Stimulated activated CD4-positive, alpha-beta T cell treated with anti-CD3 and anti-CD28 coated beads, Interleukin-1b, Interleukin-23, amount 100 ng/mL, for 48 hours (primary cell): ENCODE measurements at places on chromosomes 2 and 18.

- no peak for DNase-seq
These were observed 1.5 kb downstream of the ODC1 start for GRCh38 chr2:10446631-10447030.

- no peak for DNase-seq
These were observed 598 bp upstream of the SNRNP200 start for GRCh38 chr2:96305979-96306308.

DNA sequence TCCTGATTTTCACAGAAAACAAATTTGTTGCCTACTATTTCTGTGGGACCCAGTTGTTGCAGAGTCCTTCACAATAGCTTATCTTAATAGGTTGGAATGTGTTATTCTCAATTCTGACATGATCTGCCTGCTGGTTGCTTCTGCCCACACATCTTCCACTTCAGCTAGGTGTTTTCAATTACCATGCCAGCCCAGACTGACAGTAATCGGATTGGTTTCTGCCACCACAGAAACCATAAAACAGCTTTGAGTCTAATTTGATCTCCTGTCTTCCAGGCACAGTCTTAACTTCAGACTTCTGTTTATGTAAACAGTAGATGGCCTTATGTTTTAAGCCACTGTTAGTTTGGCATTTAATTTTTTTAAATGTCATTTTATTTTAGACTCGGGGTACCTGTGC is 248.2 kb upstream of the RBMS1 start:
- no peak for DNase-seq

GRCh38 chr2:196365923-196366322 is 194.5 kb upstream of the STK17B start:
- DNase-seq, result no peak

- DNase-seq, result no peak
These were observed 4.0 kb downstream of the BAZ2B start for GRCh38 chr2:159612255-159612901.

GRCh38 chr2:9284521-9285297 is 78.1 kb downstream of the ASAP2 start:
- DNase-seq, result no peak

DNA sequence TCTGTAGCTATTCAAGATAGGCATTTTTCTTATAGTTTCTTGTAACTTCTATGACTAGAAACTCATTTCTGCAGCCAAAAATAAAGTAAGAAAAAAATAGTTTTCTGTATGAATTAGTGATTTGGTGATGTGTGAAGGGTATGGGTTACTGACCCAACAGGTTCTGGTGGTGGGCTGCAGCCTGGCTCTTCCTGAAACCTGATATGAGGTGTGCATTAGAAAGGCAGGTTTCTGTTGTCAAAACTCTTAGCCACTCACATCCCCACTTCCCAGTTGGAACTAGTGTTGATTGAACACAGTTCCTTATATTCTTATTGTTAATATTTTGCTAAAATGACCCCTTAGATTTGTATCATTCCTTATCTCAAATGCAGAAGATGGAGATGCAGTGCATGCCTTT is 330.8 kb downstream of the THSD7B start:
- no peak for DNase-seq

DNA sequence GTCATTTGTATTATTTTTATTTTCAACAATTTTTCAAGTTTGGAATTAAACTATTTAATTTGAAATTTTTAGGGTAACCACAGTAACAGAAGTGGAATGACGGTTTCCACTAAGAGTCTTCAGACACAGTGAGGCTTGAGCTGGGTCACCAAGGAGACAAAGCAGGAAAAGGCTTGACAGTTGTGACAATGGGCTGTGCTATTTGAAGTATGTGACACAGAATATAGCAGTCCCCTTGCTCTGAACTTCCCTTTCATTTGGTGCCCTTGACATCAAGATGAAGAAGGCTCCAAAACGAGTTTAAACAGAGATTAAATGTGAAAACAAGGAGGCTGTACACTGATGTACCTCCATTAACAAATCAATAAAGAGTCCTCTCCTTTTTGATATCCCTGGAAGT is 265.4 kb upstream of the DLGAP1 start:
- no peak for DNase-seq

GRCh38 chr18:79203017-79203605 is 133.9 kb downstream of the ATP9B start:
- peak; percentile 60 for DNase-seq

DNA sequence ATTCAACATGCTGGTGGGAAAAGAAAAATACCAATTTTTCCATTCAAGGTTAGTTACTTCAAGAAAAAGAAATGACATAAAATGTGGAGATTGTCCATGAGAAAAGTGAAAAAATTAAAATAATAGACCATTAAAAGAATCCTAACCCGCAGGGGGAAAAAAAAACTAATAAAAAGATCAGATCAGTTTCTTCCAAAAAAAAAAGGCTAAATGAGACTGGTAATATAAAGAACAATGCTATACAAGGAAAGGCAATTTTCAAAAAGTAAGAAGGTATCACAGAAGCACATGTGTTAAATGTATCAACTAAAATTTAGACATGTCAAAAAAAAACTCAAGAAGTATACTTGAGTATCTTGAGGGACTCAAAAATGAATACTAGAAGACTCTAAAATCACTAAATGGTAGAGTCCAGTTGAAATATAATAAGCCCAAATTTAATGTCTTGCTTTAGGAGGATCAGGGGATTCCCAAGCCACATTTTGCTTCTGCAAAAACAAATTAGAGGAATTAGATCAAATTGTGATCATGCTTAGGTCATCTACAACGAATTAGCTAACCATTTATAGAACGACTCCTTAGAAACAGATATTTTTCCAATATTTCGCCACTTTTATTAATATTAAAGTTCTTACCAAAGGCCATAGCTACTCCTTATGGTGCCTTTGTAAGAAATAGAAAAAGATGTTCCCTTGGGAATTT is 35.8 kb upstream of the GLS start:
- DNase-seq, result no peak

GRCh38 chr2:96507957-96508520 is 2.9 kb upstream of the NEURL3 start:
- peak; percentile 85 for DNase-seq

GRCh38 chr2:108825736-108826135 is 39.2 kb downstream of the CCDC138 start:
- no peak for DNase-seq

GRCh38 chr2:152626911-152627339 is 90.3 kb downstream of the PRPF40A start:
- no peak for DNase-seq

DNA sequence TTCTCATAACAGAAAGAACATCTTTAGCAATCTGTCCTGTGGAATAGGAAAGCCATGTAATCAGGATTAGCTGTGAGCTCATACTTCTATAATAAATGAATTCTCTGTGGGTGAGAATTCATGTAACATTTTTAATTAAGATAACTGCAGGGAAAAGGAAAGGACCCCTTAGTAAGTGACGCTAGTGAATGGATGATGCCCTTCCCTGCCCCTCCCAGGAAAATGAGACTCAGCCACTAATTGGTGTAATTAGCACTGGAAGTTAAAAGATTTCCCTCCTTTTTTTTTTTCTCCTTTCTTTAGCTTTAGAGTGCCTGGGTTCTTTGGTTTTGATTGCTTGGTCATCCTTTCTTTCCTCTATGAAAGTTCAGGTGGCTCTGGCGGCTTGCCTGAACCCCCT is 90.3 kb downstream of the VWA3B start:
- no peak for DNase-seq

GRCh38 chr2:174125090-174125489 is 123.2 kb downstream of the OLA1 start:
- no peak for DNase-seq

DNA sequence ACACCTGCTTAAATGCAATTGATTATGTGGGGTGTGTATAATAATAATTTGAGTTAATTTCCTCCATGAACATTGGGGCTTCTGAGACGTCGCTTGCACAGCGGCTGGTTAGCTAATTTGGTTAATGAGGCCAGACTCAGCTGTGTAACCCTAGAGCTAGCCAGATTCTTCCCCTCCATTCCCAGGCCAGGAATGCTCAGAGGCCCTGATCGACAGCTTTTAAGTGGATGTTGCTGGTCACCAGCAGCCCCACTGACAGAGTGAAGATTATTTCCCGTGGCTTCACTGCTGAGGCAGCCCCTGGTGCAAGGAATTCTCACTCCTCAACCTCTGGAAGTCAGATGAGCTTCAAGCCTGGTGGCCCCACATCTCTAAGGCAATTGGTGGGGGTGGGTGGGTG is 12.4 kb upstream of the EPAS1 start:
- DNase-seq, result no peak

DNA sequence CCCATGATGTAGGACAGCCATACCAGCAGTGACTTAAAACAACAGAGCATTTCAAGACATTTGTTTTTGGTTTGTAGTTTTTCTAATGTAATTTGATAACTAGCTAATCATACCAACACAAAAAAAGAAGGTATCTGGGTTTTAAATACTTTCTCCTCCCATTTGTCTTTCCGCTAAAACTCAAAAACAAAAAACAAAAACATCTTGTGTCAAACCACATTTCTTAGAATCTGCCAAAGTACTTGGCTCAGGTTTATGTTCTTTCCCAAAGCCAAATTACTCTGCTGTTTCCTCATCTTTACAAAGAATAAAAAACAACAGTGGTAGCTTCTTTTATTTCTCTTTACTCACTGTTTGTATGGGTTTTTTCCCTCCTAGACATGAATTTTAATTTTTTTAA is 71.5 kb downstream of the GREB1L start:
- no peak for DNase-seq

- no peak for DNase-seq
These were observed 68.6 kb upstream of the RPE start for GRCh38 chr2:209933499-209934483.

DNA sequence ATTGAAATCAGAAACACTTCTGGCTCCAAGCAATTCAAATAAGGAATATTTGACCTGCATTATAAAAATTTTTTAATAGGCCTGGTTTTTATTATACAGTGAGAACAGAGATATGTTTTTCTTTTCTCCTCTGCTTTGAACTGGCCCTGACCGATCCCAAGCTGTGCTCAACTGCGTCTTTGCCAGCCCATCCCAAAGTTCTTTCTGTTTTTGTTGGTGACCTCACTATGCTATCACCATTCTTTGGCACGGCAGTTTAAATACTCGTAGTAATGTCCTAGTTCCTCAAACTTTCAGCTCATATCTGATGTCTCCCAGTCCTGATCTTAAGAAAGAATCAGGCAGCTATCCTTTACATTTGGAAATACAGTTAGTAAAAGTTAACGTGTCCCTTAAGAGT is 42.3 kb upstream of the NETO1 start:
- DNase-seq, result no peak

DNA sequence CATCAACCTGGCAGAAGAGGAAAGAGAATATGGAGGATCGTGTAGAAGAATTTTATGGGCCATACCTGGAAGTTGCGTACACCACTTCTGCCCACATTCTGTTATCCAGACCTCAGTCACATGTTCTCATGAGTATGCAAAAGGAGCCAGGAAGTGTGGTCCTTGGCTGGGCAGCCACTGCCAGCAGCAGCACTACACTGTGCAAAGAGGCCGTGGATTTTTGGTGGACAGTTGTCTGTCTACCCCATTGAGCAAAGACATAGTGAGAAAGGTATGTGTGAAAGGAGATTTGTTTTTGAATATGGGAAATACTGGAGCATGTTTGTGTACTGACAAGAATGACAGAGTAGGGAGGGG is 68.1 kb downstream of the SDC1 start:
- no peak for DNase-seq

DNA sequence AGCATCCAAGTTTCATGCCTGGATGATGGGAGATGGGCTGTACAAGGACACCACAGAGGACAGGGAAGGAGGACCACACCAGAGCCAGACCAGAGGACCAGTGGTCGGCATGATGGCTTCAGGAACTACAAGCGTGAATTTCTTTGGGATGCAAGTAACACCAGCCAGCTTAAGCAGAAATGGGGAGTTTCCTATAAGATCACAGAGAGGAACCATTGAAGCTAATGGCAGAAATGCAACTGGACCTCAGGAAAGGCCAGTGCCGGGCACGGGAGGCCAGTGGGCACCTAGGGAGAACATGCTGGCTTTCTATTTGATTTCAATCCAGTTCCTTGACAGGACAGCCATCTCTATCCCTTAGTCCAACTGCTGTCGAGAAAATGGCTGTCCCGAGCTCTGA is 145.4 kb downstream of the SH3BP4 start:
- DNase-seq, result no peak

GRCh38 chr2:102547462-102547861 is 71.9 kb upstream of the SLC9A2 start:
- DNase-seq, result no peak

DNA sequence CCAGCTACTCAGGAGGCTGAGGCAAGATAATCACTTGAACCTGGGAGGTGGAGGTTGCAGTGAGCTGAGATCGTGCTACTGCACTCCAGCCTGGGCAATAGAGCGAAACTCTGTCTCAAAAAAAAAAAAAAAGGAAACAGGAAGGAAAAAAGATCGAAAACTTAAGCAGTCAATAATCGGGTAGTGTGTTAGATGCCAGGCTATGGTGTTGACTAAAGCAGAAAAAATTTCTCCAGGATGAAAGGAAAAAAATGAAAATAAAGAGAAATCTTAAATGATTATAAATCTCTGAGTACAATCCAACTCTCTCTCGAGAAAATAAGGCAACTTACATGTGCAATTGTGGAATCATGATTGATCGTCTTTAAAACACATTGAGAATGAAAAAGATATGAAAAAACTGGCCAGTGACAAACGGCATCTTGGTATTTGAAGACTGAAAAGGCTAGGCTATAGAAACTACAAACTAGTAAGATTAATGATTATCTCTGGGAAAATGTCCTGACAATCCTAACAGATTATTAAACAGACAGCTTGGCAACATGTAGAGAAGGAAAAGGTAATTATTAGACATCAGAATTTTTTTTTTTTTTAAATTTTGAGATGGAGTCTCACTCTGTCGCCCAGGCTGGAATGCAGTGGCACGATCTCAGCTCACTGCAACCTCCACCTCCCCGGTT is 16.3 kb upstream of the EPHA4 start:
- no peak for DNase-seq

DNA sequence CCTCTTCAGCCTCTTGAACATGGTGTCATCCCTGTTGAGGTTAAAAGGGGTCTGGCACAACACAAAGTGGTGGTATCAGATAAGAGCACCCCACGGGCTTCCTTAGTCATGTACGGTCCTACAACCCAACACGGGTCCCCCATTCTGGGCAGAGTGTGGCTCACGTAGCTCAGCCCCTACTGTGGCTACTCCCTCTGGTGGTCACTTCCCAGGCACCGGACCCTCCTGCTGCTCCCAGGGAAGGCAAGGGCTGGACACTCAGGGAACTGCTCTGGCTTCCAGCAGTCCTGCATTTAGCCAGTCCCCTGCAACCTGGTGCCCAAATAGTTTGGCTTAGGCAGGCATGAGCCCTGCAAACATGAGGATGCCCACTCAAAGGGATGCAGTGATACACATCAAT is 58.6 kb downstream of the GALNT14 start:
- DNase-seq, result no peak
